AML-193 (cell line): ENCODE measurements at places on chromosomes 7 and 10.

GRCh38 chr7:47047384-47047783 is 534.5 kb downstream of the TNS3 start:
- DNase-seq = no peak

- no peak for DNase-seq
These were observed 3.5 kb upstream of the INHBA start for GRCh38 chr7:41706228-41706930.

GRCh38 chr7:122013630-122014029 is 130.4 kb downstream of the AASS start:
- no peak for DNase-seq

GRCh38 chr10:49387071-49387470 is 8.8 kb downstream of the DRGX start:
- no peak for DNase-seq

DNA sequence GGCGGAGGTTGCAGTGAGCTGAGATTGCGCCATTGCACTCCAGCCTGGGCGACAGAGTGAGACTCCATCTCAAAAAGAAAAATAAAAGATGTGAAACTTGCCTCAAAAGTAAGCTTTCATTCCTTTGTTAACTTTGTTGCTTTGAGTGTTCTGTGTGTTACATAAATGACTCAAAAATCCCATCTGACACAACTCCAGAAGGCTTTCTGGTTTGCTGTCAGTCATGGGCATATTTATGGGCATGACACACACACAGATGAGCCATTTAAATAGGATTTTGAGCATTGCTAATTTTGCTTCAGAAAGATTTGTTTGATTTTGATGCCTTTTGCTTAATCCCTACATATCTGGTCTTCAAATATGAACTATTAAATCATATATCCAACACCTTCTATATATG is 82.6 kb downstream of the CACNB2 start:
- no peak for DNase-seq

DNA sequence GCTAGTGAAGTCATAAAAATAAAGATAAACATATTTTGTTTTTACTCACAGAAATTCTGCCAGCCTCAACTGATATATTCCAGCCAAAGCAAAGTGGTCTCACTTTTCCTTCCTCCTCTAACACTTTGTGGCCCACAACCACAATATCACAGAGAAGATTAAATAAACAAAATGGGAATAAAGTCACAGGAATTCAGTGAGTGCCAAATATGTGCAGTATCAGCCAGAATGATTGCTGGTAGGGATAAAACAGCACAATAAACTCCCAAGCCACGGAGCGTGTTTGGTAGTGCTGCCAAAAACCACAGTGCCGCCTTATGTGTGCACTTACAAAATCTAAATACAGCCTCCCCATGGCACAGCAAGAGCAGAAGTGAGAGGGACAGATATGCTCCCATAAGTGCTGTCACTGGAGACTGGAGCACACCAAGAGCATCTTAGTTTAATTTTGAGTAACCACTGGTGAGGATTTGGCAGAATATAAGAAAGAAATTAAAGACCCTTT is 155.8 kb downstream of the POM121L12 start:
- no peak for DNase-seq

DNA sequence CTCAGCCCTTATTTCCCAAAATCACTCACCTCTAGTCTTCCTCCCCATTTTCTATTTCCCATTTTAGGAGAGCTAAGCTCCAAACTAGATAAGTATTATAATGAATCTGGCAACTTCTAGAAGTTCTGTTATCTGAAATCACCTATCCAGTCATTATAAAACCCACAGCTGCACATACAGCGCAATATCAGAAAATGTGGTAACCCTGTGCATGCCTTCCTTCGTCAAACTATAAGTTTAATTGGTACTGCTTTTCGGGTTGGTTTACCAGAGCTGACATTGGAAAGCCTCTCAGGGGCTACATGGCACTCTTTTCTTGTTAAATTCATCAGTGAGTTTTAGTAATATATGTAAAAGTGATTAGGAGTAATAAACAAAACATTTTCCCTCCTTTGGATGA is 1.6 kb downstream of the LAMB4 start:
- no peak for DNase-seq

DNA sequence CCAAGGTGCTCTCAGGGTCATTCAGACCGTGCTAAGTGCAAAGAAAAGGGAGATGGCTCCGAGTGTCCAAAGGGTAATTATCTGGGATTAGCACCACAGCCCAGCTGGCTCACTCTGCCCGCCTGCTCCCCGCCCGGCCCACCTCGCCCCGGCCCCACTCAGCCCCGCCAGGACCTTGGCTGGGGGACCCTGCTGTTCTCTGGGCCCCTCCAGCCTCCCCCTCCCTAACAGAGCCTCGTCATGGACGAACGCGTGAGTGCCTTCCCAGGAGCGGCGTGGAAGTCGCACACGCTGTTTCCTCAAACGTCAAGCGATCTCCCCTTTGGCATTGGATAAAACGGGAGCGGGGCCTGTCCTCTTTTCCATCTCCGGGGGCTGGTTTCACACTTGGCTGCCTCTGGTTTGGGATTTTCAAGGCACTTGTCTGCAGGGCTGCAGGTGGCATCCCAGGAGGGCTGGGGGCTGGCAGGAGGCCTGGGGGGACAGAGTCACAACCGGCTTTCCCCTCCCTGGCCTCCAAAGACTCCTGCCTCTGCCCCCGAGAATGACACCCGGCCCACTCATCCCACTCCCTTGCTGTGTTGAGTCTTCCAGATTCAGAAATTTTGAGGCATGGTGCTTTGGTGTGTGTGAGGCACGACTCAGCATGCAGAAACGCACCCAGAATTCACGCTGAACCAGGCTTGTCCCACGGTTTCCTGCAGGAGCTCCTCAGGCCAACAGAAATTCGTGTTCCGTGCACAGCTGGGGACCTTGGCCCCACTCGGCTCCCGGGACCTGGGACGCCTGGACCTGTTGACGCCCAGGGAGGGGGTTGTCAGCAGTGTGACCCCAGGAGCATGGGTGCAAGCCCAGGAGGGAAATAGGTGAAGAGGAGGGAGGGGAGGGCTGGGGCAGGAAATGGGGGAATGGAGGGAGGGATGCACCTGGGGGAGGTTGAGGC is 110.0 kb downstream of the PDGFA start:
- DNase-seq = no peak

DNA sequence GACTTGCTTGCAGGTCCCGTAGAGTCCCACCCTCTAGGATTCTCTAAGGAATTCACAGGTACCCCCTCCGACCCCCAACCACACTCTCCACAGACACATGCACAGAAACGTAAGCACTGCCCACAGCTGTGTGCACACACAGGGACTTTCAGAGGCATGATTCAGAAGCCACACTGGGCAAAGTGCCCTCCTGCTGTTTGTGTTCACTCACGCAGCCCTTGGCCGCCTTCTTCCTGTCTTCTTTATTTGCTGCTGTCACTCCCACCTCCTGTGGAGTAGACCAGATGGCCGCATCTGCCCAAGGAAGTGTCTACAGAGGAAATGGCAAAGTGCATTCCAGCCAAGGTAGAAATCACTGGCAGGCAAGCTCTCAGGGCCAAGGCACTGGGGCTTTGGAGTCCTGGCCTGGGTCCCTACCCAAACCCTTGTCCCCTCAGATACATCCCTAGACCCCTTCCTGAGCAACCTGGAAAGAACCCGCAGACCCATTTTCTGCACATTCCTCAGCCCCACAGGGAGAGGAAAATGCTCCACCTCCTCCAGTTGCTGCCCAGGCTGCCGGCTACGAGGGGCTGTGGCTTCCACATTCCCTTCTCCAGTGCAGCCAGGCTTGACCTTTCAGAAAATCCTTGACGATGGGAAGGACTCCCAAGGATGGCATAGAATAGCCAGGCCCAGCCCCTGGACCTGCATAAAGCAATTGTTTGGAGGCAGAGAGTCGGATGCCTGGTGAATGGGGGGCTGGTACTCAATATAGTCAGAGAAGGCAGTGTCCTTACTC is 21.6 kb upstream of the GIMAP8 start:
- DNase-seq = peak; percentile 78

DNA sequence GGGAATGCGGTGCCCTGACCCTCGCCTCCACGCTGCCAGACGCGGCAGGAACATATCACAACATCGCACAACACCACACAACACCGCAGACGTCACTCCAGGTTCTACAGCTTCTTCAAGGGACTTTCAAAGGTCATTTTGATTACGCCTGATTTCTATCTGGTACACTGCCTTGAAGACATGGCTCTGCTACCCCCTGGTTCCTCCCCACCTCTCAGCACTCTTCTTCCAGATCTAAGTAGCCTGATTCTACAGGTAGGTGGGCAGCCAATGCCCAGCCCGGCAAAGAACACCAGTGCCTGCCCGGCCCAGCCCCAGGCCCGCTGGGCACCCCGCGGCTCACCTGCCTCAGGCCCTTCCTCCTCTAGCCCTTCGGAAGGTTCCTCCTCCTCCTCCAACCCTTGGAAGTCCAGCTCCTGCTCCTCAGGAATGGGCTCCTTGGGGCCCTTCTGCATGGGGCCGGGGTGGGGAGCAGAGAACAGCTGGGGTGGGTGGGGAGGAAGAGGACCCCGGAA is 8.4 kb downstream of the GIGYF1 start:
- no peak for DNase-seq

DNA sequence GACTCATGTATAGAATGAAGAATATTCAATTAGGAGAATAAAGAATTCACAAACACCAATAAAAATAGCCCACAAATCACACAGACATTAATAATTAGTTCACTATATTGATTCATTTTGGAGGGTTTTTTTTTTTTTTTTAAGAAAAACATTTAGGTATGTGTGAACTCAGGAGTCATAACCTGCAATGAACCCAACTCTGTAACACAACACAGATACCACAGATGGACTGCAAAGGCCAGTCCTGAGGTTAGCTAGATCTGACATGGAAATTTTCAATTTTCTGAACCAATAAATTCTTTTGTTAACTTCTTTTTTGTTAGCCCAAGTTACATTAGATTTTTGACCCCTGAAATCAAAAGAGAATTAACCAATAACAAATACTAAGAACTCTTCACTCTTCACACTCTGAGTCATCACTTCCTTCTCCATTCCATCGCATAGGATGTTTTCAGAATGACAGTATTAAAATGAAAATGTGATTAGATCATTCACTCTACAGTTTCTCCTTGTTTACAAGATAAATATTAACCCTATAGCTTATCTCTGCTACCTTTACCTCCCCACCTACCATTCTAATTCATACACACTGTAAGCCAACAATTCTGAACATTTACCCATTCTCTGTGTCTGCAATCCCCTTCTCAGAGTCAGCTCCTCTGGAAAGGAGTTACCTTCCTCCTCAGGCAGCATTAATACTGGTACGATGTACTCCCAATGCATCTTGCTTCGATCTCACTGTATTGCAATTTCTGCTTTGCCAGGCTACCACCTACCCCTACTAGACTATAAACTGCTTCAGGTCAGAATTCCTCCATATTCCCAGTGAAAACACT is 141.5 kb downstream of the LRRN3 start:
- peak; percentile 47 for DNase-seq

- no peak for DNase-seq
These were observed 1233.2 kb upstream of the AUTS2 start for GRCh38 chr7:68364886-68365625.

- no peak for DNase-seq
These were observed 113.4 kb downstream of the VPS41 start for GRCh38 chr7:38795593-38795992.

DNA sequence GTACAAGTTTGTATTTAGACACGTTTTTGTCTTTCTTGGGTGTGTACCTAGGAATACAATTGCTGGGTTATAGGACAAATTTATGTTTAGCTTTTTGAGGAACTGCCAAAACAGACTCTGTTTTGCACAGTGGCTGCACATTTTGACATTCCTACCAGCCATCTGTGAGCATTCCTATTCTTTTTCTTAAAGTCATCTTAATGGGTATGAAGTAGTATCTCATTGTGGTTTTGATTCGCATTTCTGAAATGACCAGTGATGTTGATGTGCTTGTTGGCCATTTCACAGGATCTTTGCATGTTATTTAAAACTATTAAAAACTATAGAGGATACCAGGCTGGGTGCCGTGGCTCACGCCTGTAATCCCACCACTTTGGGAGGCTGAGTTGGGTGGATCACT is 32.6 kb upstream of the IL15RA start:
- no peak for DNase-seq

- DNase-seq = no peak
These were observed 278.3 kb downstream of the CCDC3 start for GRCh38 chr10:12723220-12723619.

DNA sequence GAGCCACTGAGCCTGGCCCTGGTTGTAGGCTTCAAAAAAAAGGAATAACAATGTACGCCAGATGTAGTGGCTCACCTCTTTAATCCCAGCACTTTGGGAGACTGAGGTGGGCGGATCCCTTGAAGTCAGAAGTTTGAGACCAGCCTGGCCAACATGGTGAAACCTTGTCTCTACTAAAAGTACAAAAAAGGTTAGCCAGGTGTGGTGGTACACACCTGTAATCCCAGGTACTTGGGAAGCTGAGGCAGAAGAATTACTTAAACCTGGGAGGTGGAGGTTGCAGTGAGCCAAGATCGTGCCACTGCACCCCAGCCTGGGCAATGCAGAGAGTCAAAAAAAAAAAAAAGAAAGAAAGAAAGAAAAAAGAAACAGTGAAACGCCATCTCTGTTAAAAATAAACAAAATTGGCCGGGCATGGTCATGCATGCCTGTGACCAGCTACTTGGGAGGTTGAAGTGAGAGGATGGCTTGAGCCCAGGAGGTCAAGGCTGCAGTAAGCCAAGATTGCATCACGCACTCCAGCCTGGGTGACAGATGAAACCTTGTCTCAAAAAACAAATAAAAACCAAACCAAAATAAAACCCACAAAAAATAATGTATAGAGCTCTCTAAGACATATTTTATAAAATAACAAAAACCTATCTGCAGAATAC is 4.7 kb upstream of the KLHDC10 start:
- DNase-seq = no peak

- no peak for DNase-seq
These were observed 31.4 kb downstream of the EN2 start for GRCh38 chr7:155489158-155489840.

GRCh38 chr10:28733647-28734046 is 56.3 kb downstream of the BAMBI start:
- DNase-seq = no peak

DNA sequence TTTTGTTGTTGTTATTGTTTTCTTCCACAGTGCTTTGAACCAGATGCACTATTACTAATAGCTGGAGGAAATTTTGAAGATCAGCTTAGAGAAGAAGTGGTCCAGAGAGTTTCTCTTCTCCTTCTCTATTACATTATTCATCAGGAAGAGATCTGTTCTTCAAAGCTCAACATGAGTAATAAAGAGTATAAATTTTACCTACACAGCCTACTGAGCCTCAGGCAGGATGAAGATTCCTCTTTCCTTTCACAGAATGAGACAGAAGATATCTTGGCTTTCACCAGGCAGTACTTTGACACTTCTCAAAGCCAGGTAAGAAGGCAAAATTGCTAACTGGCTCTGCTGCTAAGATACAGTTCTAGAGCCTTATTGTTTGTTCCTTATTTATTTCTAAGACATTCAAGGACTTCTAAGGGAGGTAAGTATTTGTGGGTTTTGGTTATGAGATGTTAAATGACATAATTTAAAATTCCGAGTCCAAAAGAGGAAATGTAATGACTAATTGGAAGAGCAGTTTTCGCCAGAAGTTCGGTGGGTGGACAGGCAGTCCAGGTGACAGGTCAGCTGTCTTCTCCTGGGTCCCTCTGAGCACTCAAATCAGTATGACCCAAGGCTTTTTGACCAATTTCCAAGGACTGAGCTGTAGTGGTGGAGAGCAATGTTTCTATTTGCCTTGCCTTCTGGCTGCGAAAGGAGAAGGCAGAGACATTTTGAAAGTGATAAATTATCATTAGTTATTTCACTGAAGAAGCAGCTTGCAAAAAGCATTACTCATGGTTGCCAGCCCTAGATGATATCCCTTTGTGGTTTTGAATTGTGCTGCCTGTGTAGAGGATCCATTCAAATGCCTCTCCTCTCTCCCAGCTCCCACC is 10.1 kb downstream of the SLC39A12 start:
- no peak for DNase-seq

GRCh38 chr10:102542800-102543418 is 39.1 kb downstream of the SUFU start:
- no peak for DNase-seq
